ENCODE measurements at places on chromosomes 7 and 10.

- no peak for DNase-seq
These were observed 146.2 kb downstream of the AHR start for GRCh38 chr7:17444673-17445072.

DNA sequence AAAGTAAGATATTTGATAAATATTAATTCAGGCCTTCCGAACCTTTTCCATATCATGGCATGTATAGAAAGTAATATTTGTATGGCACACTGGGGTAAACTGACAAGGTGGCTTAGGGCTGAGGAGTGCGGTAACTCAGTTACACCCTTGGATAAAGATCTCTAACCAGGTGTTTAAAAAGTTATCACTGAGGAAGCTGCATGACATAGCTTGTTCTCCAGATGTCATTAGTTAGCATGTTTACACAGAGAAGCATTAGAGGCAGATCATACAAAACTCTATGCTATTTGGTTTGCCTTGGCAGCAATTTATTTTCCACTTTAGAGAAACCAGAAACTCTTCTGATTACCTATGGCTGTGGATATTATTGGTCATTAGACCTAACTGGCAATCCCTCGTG lies 118.2 kb downstream of the ST7 start:
- DNase-seq, result no peak

DNA sequence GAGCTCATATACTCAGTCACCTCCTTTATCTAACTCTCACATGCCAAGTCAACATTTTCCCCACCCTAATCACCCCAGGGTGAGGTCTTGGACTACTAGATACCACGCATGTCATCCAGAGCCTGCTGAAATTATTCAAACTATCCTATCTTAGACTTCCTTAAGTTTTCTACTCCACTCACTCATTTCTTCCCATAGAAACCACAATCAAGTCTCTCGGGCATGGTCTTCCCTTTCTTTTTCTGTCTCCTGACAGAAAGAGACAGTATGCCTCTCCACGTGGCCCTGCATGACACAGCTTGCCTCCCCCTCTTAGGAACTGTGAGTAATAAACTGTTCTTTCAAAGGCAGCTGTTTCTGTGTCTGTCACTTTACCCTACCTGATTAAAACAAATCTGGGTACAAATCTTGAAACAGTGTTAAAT lies 29.4 kb downstream of the TAS2R41 start:
- DNase-seq, result no peak

DNA sequence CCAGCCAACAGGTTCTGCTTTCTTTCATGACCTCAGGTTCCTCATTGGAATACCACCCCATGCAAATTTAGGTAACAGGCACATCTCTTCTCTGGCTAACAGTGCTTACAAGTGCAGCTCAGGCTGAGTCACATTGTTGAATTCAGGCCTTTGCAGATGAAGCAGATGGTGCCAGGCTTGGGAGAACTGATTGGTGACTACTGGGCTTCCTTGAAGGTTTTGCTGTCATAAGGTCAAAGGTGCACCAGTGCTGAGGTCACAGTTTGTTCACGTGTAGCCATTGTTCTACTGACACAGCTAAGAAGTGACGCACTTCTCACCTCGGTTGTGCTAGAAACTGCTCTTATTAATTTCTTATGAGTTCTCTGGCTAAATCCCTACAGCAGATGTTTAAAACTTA lies 128.6 kb upstream of the BMPER start:
- no peak for DNase-seq

All from activated T-cell treated with anti-CD3 and anti-CD28 coated beads for 48 hours (primary cell).